ENCODE measurements at places on chromosomes 13 and 19.
A peak's percentile ranks its signal among the peaks of the same experiment; 100 is the strongest.

DNA sequence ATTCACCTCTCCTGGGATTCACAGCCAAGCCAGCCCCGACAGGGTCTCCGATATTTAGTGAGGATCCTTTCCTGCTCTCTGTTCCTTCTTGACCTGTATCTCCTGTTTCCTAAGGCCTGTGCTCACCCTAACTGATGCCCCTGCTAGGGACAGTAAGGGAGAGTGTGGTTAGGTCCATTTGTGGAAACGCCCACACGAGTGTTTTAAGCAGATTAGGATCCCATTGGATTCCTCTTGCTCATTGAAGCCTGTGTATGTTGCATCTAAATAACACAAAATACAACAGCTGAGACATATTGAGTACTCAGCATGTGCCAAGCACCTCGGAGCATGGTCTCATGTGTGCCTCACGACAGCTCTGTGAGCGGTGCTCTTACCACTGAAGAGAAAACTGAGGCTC is 64.9 kb downstream of the EFNB2 start:
- no peak for DNase-seq

DNA sequence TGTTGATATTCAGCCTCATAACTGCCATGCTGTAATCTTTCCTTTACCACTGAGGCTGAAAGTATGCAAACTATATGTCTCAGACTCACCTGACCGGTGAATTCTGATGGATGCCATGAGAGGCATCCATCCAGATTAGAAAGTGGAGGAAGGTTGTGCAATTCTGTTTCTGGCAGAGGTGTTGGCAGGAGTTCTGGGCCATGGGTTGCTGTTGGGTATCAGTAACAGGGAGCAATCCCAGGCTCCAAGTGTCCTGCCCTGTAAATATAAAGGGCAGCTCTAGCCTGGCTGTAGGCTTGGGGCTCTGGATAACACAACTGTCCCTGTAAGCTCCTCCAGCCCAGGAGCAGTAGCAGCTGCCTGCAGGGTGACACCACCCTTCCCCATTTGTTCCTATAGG is 77.4 kb upstream of the ABCC4 start:
- DNase-seq = no peak

- no peak for DNase-seq
Measured at GRCh38 chr13:81012031-81012430, 671.1 kb upstream of the SPRY2 start.

- DNase-seq = no peak
Measured at GRCh38 chr19:39157275-39157996, 31.9 kb downstream of the PAK4 start.

DNA sequence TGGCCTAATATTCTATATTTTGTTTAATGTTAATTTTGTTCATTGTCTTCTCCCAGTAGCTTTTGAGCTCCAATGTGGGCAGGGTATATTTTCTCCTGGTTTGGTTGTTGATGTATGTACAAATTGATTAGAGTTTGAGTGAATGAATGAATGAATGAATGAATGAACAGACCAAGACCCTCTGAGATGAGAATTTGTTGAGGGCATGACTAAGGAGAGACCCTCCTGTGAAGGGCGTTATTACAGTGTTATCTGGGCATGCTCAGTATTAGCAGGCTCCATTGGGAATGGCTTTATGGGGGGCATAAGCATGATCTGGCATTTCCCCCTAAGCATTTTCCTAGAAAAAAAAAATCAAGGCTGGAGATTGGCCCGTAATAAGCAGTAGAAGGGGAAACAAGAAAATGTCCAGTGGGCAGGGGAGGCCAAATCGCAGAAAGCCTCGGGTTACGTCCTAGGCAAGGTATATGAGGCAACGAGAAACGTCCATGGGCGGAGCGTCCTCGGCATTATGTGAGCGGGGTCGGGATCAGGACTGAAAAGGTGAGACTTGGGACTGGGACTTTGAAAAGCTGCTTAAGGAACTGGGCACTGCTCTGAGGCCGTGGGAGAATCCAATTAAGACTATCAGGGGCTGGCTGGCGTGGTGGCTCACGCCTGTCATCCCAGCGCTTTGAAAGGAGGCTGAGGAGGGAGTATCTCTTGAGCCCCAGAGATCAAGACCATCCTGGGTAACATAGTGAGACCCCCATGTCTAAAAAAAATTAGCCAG is 904 bp upstream of the ARHGAP33 start:
- no peak for DNase-seq

- peak; percentile 86 for DNase-seq
Measured at GRCh38 chr13:79679334-79679733, 198.4 kb downstream of the NDFIP2 start.

- DNase-seq = no peak
Measured at GRCh38 chr13:51349016-51349415, 9.5 kb downstream of the SERPINE3 start.

GRCh38 chr19:34173193-34173956 is 1.1 kb downstream of the LSM14A start:
- peak; percentile 15 for DNase-seq

DNA sequence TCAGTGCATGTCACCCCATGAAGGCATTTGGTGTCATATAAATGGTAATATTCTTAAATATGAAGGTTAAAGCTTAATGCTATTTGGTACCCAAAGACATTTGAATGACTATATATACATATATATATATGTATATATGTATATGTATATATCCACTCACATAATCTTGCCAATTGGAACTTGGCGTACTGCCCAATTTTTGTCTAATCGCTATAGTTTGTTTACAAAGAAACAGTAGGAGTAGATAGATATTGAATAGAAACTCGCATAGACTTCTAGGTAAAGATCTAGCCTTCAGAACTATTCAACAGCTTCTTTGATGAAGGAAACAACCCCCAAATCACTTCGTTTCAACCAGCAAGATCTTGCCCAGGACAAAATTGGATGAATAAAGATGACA is 24.1 kb downstream of the KLF5 start:
- no peak for DNase-seq

DNA sequence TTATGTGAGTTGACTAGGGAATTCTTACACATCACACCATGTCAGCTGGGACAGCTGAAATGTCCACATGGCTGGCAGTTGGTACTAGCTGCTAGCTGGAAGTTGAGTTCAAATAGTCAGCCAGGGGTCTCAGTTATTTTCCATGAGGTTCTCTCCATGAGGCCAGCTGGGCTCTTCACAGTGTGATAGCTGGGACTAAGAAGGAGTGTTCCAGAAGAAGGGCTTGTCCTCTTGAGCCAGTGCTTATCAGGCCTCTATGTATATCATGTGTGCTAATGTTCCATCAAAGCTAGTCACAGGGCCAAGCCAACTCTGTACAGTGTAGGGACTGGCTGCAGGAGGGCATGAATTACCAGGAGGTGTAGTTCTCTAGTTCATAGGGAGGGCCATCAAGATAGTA is 11.8 kb downstream of the USPL1 start:
- no peak for DNase-seq

GRCh38 chr13:27622102-27622820 is 569 bp downstream of the POLR1D start:
- peak; percentile 5 for DNase-seq

- no peak for DNase-seq
Measured at GRCh38 chr19:3522421-3523360, 16.3 kb upstream of the TEKTIP1 start.

GRCh38 chr13:94854688-94855087 is 142.3 kb upstream of the SOX21 start:
- no peak for DNase-seq

- DNase-seq = no peak
Measured at GRCh38 chr13:63942372-63942771, 2526.7 kb upstream of the PCDH20 start.

DNA sequence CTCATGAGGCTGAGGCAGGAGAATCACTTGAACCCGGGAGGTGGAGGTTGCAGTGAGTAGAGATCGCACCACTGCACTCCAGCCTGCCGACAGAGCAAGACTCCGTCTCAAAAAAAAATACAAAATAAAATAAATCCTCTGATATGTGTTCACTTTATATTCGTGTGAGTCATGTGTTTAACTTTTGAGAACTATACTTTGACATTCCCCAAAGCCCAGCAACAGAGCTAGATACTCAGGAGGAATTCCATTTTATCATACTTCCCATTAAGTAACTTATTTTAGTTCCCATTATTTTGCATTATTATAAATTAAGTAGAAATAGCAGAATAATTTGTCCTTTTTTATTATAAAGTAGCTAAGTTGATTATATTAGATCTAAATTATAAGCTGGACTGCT is 3.3 kb upstream of the CHAMP1 start:
- no peak for DNase-seq

- no peak for DNase-seq
Measured at GRCh38 chr13:43425234-43425633, 361.5 kb downstream of the ENOX1 start.

GRCh38 chr13:47917022-47917574 is 84.0 kb downstream of the SUCLA2 start:
- DNase-seq = no peak

DNA sequence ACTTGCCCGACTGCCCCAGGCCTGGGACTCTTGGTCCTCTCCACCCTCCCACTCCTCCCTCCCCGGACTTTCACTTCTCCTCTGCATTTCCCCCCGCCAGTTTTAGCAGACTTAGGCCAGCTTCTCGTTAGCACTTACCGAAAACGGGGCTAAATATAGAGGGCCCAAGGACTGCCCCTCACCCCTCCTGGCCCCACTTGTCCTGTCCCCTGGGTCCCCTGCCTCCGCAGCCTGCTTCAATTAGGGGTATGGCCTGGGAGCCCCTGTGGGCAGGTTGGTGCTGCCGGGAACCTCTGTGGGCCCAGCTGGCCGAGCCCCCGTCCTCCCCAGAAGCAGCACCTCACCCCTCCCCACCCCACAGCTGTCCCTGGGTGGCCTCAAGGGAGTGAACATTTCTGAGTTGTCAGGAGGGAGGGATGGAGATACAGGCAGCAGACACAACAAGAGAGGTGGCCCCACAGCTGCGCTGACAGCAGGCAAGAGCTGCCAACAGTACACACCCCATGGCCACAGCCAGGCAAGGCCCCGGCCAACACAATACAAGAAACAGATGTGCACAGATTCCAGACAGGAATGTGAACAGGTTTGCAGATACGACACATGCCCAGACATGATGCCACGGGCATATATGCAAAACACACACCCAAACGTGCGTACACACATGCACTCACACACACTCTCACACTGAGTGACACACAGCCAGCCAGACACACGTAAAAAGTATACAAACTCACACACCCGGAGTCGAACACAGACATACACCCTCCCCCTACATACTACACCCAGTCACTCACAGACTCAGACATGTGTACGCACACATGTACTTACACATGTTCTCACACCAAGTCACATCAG is 2.6 kb downstream of the POU2F2 start:
- peak; percentile 31 for DNase-seq
